Right cardiac atrium (tissue), 5 donors: ENCODE measurements at places on chromosomes 5 and 9.
A peak's percentile ranks its signal among the peaks of the same experiment; 100 is the strongest.

DNA sequence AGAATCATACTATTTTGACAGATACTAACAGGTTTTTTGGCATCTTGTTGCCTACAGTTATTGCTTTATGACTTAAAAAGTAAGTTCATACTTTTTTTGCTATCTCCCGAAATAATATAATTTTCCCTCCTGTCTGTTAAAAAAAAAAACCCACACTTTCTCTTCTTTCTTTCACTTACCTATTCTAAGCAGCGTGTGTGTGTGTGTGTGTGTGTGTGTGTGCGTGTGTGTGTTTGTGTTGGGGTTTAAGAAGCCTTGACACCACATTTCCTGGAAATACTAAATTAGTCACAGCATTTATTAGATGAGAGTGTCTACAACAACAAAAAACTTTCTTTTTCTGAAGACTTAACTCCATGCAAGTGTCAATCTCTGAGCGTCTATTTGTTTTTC, 12.4 kb downstream of the TNFAIP8 start:
- no peak for DNase-seq

- DNase-seq = no peak
Measured at GRCh38 chr5:90690307-90690706, 131.7 kb downstream of the ADGRV1 start.

DNA sequence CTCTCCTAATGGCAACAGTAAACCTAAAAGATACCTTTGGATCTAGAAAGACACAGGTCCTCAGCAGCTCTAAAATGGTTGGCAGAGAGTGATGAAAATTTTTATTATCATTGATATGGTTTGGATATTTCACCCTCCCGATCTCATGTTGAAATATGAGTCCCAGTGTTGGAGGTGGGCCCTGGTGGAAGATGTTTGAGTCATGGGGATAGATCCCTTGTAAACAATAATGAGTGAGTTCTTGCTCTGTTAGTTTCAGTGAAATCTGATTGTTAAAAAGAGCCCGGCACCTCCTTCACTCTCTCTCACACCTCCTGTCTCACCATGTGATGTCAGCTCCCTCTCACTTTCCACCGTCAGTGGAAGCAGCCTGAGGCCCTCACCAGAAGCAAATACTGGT, 117.7 kb downstream of the FRMD3 start:
- no peak for DNase-seq

DNA sequence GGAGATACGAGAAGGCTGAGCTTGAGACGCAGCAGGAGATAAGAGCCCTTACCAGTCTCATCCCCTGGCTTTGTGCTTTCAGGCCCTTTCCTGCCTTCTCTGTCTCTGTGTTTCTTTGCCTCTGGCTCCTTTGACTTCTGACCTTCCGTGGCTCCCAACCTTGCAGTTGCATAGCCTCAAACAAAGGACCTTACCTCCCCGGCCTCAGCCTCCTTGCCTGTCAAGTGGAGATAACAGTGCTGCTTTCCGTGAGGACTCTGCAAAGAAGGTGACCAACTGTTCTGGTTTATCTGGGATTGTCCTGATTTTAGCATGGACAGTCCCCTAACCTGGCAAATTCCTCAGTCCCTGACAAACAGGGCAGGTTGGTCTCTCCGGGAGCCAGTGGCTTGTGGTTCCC, 287.8 kb upstream of the MVB12B start:
- DNase-seq = no peak

DNA sequence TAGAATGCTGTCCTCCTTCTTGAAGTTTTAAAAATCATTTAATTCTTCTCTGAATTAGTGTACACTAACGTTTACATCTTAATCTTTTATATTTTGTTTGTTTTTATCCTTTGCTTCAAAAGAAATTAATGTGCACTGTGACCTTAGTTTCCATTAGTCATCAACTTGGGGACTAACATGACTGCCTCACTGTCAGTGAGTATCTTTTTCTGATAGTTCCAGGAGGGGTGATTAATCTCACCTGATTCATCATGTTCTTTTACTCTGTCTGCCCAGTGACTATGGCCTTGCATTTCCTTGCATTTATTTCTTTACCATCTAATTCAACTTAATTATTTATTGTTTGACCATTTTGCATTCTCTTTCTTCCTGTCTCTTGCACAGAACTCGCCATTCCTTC, 33.4 kb upstream of the NR3C1 start:
- no peak for DNase-seq

DNA sequence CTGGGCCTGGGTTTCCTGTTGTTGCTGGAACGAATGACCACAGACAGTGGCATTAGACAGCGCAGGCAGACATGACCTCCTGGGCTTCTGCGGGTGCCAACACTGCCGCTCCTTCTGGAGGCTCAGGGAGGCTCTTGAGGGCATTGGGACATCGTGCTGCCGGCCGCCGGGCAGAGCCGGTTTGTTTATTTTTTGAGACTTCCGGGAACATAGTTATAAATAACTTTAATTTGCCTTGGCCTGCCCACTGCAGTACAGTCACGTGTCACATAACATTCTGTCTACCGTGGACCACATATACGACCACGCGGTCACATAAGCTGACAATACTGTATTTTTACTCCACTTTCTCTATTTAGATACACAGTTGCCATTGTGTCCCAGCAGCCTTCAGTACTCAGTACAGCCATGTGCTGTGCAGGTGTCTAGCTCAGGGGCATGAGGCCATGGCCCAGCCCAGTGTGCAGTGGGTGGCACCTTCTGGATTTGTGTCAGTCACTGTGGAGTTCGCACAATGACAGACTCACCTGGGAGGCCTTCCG, 8.2 kb upstream of the TOR4A start:
- peak; percentile 79 for DNase-seq

DNA sequence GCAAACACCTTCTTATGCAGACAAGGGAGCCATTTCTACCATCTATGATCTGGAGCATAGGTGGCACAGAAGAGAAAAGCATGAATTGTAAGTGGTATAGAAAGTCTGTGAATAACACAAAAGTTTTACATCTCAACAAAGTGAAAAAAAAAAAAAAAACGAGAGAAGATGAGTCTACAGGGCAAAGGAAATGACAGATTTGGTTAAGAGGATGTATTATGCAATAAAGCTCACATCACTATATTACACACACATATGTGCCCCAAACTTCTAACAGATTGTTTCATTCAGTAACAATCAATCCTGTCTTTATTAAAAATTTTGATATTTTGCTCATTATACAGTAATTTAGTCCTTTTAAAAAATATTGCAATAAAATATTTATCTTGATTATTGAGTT, 49.8 kb downstream of the CERT1 start:
- no peak for DNase-seq

GRCh38 chr5:158387499-158387898, 528.6 kb upstream of the CLINT1 start:
- DNase-seq = no peak

- no peak for DNase-seq
Measured at GRCh38 chr9:95043826-95044225, 273.7 kb downstream of the FANCC start.

GRCh38 chr9:123753016-123753415, 176.9 kb downstream of the DENND1A start:
- no peak for DNase-seq

DNA sequence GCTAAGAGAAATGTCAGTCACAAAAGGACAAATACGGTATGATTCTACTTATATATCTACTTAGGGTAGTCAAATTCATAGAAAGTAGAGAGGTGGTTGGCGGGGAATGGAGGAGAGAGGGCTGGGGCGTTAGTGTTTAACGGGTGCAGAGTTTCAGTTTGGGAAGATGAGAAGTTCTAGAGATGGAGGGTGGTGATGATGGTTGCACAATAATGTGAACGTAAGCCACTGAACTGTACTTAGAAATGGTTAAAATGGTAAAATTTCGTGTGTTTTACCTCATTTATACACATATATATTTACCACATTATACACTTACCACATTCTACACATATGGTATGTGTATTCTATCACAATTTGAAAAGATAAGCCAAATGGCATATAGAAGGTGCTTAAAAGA, 35.7 kb downstream of the LSM11 start:
- DNase-seq = no peak

DNA sequence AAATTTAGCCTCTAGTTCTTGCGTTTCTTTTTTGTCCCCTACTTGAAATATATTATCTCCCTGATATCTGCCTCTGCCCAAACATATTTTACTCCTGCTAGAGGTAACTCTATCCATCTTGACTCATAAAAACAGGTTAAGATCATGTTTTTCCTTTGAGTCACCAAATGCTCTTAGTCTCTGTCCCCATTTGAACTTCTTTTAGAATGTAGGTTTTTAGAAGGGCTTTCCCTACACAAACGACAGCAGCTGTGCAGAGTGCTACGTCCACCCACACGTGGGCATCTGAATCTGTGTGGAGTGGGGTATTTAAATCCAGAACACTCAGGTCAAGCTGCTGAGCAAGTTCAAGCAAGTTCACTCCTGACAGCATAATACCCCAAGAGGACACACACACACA, 2.2 kb downstream of the HSD17B3 start:
- DNase-seq = no peak

- no peak for DNase-seq
Measured at GRCh38 chr5:14298126-14298847, 155.1 kb downstream of the TRIO start.

DNA sequence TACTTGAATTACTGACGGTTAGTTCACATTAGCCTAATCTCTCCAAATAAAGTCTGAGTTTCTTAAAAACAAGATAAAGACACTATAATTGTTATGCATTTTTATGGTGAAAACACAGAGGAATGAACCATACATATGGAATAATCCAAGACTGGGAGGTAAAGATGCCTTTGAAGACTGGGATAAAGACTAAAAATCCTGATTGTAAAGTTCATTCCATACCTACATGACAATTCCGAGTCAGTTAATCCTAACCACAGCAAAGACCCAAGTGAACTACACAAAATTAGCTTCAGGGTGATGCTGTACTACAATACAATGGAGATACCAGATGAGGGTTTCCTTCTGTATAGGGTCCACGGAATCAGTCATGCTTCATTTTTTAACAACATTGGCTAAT, 6.3 kb downstream of the AP3B1 start:
- DNase-seq = no peak

DNA sequence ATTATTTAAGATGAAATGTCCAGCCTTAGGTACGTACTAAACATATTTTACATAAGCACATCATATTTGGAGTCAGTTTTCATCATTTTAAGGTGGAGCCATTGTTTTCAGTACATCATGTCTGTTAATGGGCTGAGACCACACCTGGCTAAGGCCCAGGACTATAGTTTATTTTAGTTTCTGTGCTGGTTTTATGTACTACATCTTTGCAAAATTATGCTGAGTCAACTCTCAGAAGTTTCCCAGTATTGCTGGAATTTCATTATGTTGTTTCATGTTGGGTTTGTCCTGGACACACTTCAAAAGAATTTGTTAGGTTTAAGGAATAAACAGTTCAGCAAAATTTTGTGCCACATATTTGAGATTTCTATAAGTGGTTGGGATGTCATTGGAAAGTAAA, 171.2 kb downstream of the CCDC171 start:
- DNase-seq = no peak

- no peak for DNase-seq
Measured at GRCh38 chr9:72491242-72491641, 30.2 kb upstream of the TMC1 start.

- no peak for DNase-seq
Measured at GRCh38 chr5:56648460-56649034, 166.8 kb upstream of the MAP3K1 start.

- DNase-seq = no peak
Measured at GRCh38 chr5:136590581-136590980, 225.2 kb upstream of the TRPC7 start.

- no peak for DNase-seq
Measured at GRCh38 chr9:114522286-114522685, 17.0 kb upstream of the WHRN start.

GRCh38 chr9:117465706-117466105, 50.8 kb upstream of the ASTN2 start:
- no peak for DNase-seq
